Substantia nigra (tissue), 51 donors: ENCODE measurements at places on chromosomes 7 and 10.
A peak's percentile ranks its signal among the peaks of the same experiment; 100 is the strongest.

DNA sequence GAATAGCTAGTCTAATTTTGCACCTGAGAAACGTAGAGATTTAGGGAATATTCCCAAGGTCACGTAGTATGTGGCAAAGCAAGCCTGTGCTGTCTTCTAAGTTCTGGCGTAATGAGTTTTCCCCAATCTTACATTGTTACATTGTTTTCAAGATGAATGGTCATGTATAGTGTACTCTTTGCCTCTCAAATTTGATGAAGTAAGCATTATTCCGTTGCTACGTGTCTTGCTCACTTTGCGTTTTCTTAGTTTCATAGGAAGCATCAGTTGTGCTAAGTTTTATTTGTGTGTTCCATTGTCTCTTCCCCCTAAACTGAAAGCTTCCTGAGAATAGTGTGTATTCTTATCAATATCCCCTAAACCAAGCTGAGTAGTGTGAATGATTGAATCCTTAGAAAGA, 637.6 kb upstream of the C7orf33 start:
- DNase-seq, result no peak

- DNase-seq, result no peak
Measured at GRCh38 chr10:44939691-44940401, 19.8 kb upstream of the RASSF4 start.

DNA sequence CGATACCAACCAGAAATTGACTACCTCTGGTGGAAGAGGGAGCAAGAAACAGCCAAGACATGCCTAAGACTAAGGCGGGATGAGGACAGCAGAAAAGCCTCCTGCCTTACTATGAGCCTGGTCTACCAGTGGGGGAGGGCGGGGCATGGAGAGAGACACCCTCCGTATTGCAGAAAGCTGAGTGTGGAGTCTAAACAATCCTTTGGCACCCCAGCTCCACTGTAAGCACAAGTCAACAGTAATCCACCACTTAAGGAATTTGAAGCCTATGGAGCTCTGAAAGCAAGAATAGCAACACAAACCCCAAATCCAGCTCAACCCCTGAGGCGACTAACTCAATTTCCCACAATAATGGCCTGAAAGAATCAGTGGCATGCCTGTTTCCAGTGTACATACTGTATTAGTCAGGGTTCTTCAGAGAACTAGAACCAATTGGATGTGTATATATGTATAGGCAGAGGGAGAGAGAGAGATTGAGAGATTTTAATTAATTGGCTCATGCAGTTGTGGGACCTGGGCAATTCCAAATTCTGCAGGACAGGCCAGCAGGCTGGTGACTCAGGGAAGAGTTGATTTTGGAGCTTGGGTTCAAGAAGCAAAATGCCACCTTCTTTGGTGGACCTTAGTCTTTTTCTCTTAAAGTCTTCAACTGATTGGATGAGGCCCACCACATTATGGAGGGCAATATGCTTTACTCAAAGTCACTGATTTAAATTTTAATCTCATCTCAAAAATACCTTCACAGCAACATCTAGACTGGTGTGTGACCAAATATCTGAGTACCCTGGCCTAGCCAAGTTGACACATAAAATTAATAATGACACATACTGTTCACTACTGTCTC, 13.5 kb downstream of the PPIF start:
- no peak for DNase-seq

- no peak for DNase-seq
Measured at GRCh38 chr10:7003831-7004395, 406.9 kb downstream of the SFMBT2 start.

DNA sequence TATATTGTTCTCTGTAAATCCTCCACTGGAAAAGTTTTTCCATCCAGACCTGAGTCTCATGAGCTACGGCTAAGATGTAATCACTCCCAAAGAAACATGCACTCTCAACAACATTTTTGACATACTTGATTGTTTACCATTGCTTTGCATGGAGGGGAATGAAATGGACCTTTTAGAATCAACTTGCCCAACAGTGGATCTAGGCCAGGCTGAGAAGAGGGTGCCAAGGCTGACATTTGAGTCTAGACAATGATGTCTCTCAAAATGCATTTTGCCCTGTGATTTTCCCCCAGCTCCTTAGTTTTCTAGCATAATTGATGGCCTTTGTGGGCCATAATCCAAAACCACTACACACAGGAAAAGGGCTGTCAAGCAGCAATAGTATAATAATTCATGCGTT, 297.9 kb upstream of the KLF6 start:
- no peak for DNase-seq

- DNase-seq, result no peak
Measured at GRCh38 chr10:43284341-43284910, 17.6 kb upstream of the RASGEF1A start.

- DNase-seq, result no peak
Measured at GRCh38 chr7:42739638-42740037, 172.2 kb downstream of the C7orf25 start.

DNA sequence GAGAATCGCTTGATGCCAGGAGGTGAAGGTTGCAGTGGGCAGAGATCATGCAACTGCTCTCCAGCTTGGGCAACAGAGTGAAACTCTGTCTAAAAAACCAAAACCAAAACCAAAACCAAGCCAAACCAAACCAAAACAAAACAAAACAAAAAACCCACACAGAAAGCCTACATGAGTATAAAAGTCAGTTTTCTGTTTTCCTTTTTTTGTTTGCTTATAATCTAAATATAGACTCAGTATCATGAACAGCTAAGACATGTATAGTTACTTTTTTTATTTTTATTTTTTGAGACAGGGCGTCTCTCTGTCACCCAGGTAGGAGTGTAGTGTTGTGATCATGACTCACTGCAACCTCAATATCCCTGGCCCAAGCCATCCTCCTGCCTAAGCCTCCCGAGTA, 16.8 kb upstream of the MTPN start:
- no peak for DNase-seq

- DNase-seq, result no peak
Measured at GRCh38 chr10:22727663-22728062, 13.3 kb upstream of the PIP4K2A start.

DNA sequence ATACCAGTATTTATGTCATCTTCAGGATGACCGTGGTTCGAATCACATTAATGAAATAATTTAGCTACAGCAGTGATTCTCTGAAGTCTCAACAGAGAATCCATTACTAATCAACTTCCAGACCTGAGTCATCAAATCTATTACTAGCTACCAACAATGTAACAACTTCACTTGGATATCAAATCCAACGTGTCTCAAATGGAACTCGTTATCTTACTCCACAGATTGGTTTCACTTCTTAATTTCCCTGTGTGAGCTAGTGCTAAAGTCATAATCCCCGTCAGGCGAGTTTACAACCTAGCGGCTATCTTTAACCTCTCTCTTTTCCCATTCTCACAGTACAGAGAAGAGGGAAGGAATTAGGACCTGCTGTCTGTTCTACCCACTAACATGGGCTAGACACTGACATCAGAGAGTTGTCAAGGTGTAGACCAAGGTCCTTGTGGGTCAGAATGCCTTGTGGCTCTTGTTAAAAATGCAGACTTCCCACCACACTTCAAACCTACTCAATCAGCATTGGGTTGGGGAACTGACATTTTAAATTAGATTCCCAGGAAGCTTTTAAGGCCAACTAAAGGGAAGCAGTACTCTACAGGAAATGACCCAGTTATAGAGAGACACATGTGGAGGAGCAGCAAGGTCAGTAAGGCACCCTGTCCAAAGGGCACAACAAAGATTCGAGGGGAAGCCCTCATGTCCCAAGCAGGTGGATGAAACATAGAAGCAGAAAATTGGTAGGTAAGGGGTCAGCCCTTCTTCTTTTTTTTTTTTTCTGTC, 57.3 kb upstream of the GSAP start:
- DNase-seq, result no peak

- no peak for DNase-seq
Measured at GRCh38 chr10:84565881-84566582, 237.6 kb downstream of the CCSER2 start.

GRCh38 chr7:38465956-38466355, 165.2 kb downstream of the AMPH start:
- no peak for DNase-seq

DNA sequence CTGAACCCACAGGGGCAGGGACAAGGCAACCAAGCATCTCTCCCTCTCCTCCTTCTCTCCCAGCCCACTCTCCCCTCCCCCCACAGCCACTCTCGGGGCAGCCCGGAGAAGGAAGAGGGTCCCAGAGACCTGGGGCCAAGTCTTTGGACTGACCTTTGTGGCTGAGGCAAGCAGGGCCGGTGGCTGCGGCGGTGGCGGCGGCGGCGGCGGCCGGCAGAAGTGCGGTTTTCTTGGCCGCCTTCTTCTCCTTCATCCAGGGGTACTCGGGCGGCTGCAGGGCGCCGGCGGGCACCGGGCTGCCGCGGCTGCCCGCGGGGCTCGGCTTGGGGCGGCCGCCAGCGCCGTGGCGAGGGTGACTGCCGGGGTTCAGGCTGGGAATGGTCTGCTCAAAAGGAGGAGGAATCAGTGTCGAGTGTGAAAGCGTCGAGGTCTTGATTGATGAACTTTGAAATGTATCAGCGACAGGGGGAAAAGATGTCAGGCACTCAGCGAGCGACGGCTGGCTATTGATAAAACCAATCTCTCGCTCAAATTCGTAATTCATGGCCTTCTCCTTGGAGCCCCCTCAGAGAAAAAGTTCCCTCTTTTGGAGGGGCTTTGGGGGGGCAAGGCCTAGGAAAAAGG, 414 bp downstream of the HOXA2 start:
- no peak for DNase-seq

GRCh38 chr7:128705891-128706333, 33.2 kb upstream of the CALU start:
- no peak for DNase-seq

- no peak for DNase-seq
Measured at GRCh38 chr7:6023974-6024435, 7.2 kb upstream of the ANKRD61 start.

DNA sequence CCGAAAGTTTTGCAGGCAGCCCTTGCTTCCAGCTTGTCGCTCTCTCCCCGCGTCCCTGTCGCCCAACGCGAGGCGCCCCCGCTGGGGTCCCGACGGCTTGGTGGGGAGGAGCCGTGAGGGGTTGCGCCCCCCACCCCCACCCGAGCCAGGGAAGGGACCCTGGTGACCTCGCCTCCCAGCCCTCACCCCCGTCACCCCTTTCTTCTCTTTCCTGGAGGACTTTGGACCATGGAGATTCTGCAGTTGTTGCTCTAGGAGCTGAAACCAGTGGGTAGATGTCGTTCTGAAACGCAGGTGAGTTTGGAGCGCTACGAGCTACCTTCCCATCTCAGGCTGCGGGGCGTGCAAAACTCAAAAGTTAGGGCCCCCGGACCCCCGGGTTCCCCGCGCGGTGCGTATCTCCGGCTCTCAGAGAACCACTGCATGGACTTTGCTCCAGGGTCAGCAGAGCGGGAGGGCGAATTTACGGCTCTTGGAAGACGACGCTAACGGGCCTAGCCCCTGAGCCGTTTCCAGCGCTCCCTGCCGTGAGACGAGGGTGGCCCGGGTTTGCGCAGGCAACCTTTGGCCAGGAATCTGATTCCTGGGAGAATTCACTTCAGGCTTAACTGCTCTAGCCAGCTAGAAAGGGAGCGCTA, 684 bp upstream of the ATXN7L1 start:
- peak; percentile 52 for DNase-seq

- DNase-seq, result no peak
Measured at GRCh38 chr10:11036424-11037011, 18.8 kb downstream of the CELF2 start.

GRCh38 chr10:14605231-14605925, 169.3 kb downstream of the FAM107B start:
- DNase-seq, result no peak

- DNase-seq, result no peak
Measured at GRCh38 chr10:99595236-99595635, 25.0 kb downstream of the SLC25A28 start.

DNA sequence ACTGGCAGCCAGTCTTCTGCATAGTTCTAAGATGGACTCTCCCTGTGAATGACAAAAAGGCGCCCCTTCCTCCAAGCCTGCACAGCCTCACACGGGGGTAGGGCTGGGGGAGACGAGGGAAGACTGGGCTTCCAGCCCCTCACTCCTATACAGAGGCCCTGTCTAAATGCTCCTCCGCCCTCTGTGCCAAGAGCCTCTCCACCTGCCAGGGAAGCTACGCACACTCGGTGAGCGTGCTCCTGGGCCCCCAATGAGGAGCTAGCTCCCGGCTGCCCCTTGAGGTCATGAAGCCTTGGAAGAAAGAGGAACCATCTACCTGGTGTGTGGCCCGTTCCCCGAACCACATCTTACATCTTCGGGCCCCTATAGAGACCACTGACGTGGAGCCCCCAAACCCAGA, 54.8 kb downstream of the CRTAC1 start:
- no peak for DNase-seq

- DNase-seq, result no peak
Measured at GRCh38 chr7:103524042-103524907, 78.3 kb upstream of the SLC26A5 start.
